NCI-H1105 (cell line): ENCODE measurements at places on chromosomes 7 and 10.

DNA sequence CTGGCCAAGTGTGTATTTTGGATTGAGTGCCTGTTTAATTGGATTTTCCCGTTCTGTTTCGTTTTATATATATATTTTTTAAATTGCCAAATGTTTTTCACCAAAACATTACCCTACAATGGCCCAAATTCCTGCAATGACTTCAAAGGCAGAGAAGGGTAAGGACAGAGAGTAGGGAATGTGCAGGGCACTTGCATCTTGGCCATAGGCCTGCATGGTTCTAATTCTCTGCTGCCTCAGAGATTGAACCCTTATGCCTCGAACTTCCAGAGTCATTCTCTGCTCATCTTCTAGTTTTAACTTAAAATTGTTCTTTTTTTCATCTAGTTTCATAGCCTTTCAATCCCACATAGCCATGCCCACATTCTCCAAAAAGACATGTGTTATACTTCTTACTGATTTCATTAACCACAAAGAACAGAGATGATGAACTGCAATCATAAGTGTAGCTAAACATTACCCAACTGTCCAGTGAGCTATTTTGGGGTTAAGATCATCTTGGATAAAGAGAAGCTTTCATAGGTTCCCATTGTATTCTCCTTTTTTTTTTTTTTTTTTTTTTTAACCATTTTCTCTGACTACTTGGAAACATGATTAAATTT, 177.6 kb downstream of the PLXDC2 start:
- DNase-seq, result no peak

- DNase-seq, result no peak
Observed at GRCh38 chr10:51716981-51717380, 17.6 kb upstream of the CSTF2T start.

DNA sequence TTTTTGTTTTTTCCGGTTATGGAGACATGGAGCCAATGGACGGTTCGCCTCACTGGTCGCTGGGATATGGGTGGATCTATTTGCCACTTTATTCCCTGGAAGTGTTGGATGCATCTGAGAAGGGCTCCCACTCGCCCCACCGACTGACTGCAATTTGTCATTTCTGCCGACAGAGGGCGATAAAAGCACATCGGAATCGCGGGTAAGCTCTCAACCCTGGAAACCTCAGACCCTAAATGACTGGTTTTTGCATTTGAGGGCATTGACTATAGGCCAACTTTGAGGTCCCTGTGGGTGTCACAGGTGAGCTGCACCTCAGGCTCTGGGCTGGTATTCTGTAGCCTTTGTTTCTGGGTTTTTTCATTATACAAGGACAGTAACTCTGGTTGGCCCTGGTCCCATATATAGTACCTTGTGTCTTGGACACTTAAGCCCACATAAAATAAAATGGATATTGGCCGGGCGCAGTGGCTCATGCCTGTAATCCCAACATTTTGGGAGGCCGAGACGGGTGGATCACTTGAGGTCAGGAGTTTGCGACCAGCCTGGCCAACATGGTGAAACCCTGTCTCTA, 11.9 kb upstream of the OPALIN start:
- peak; percentile 9 for DNase-seq

GRCh38 chr10:130432850-130433249, 296.7 kb downstream of the GLRX3 start:
- DNase-seq, result no peak

DNA sequence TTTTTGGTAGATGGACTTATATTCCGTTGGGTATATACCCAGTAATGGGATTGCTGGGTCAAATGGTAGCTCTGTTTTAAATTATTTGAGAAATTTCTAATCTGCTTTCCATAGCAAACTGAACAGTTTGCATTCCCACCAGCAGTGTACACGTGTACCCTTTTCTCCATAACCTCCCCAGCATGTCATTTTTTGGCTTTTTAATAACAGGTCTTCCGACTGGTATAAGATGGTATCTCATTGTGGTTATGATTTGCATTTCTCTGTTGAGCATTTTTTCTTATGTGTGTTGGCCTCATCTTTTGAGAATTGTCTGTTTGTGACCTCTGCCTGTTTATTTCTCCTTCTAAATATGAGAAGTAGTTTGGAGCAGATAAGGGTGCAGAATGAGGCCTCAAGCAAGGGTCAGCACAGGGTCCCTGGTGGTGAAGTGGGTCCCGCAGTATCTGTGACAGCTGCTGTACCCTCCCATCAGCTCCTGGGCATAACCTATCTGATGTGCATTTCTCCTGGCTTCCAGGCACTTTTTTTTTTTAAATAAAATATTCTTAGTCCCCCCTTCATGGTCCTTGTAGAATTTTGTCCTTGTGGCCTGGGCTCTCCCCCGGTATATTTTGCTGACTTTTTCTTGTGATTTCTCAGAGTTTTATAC, 73.5 kb downstream of the PROSER2 start:
- DNase-seq, result no peak

- no peak for DNase-seq
Observed at GRCh38 chr7:74023092-74023536, 4.9 kb upstream of the ELN start.

- DNase-seq, result no peak
Observed at GRCh38 chr7:32779167-32779566, 112.4 kb downstream of the KBTBD2 start.

GRCh38 chr10:114990586-114990985, 52.6 kb downstream of the TRUB1 start:
- DNase-seq, result no peak

GRCh38 chr10:101225846-101226421, 3.3 kb downstream of the LBX1 start:
- no peak for DNase-seq

DNA sequence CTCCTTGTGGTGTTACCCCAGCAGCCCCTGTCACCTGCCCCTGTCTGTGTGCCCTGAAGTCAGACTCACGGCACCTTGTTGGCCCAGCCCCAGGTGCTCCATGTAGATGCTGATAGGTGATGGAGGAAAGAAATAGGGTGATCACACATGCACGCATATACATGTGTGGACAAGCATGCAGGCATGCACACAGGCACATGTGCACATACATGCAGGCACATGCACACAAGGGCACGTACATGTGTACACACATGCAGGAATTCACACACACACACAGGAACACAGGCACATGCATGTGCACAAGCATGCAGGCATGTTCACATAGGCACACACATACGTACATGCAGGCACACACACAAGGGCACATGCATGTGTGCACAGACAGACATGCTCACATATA, 16.6 kb upstream of the ELFN1 start:
- no peak for DNase-seq

- no peak for DNase-seq
Observed at GRCh38 chr10:78925275-78925674, 143.5 kb upstream of the ZMIZ1 start.

GRCh38 chr10:1359626-1359955, 303.4 kb downstream of the WDR37 start:
- no peak for DNase-seq

GRCh38 chr10:79024296-79024695, 44.5 kb upstream of the ZMIZ1 start:
- DNase-seq, result no peak

GRCh38 chr10:84826704-84827103, 498.3 kb downstream of the CCSER2 start:
- DNase-seq, result no peak

DNA sequence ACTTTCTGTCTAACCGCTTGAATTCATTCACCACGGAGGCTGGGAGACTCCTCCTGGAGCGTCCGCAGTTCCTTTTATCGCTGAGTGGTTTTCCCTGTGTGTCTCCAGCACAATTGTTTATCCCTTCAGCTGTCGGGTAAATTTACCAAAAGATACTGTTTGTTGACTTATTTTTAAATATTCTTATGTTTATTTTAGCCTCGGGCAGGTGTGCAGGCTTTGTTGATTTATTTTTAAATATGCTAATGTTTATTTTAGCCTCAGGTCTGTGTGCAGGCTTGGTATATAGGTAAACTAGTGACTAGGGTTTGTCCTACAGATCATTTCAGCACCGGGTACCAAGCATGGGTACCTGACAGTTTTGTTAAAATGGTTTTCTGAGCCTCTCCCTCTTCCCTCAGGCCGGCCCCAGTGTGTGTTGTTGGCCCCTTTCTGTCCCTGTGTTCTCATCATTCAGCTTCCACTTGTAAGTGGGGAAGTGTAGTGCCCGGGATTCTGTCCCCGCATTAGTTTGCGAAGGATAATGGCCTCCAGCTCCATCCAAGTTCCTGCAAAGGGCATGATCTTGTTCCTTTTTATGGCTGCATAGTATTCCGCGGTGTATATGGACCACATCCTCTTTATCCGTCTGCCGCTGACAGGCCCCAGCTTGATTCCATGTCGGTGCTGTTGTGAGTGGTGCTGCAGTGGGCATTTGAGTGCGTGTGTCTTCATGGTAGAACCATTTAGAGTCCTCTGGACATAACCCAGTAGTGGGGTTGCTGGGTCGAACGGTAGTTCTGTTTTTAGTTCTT, 5.3 kb downstream of the GET4 start:
- no peak for DNase-seq

GRCh38 chr7:3301449-3301731, 338 bp downstream of the SDK1 start:
- DNase-seq, result no peak

DNA sequence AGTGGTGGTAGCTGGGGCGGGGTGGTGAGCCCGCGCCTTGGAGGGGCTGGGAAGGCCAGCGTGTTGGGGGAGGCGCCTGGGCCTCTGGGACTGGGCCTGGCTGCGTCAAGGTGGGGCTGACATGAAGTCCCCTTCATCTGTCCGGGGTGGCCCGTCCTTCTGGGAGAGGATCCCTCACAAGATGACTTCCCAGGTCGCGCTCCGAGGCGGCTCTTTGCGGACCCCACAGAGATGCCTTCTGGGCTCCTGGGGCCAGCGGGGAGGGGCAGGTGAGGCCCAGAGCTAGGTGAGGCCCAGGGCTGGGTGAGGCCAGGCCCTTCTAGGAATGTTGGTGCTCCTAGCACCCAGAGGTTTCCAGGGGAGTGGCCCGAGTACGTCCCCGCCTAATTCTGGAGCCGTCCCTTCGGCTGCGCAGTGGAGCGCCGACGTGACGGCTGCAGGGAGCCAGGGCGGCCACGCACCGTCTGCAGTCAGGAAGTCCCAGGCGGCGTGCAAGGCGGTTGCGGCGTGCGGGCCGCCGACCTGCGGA, 58.2 kb upstream of the NUPR2 start:
- DNase-seq, result no peak

- DNase-seq, result no peak
Observed at GRCh38 chr10:76218035-76218434, 786.6 kb downstream of the LRMDA start.

DNA sequence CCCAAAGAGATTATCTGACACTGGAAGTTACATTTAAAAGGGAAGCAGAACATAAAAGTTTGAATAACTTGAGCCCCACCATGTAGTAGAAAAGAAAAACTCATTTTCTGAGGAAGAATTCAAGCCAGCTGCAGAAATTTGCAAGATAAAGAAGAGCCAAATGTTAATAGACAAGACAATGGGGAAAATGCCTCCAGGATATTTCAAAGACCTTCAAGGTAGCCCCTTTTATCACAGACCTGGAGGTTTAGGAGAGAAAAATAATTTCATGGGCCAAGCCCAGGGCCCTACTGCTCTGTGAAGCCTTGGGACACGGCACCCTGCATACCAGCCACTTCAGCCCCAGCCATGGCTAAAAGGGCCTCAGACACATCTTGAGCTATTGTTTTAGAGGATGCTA, 18.4 kb upstream of the AKR1C1 start:
- no peak for DNase-seq

GRCh38 chr7:81161451-81162075, 242.7 kb upstream of the SEMA3C start:
- DNase-seq, result no peak

- DNase-seq, result no peak
Observed at GRCh38 chr10:2682491-2682890, 384.9 kb upstream of the PFKP start.

DNA sequence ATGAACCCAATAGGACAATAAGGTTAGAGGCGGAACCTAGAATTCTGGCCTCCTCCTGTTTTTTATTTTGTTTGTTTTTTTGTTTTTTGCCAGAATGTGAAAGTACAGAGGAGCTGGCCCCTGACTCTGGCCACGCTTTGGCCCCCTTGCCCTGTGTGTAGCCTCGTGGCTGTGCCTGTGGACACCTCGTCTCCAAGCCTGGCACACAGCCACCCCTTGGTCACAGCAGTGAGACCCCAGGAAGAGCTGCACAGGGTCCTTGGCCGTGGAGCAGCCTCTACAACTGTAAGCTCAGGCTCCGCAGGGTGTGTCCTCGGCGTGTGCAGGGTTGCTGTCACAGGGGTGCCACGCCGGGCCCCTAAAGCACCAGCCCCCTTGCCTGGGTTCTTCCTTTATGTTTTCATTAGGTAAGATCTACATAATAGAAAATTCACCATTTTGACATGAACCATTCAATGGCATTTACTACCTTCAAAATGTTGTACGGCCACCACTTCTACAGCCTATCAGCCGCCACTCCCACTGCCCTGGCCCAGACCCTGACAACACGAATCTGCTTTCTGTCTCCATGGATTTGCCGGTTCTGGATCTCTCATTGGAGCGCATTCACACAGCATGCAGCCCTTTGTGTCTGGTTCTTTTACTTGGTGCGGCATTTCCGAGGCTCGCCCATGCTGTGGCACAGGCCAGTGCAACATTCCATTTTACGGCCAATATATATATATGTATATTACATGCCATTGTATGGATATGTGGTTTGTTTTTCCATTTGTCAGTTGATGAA, 51.0 kb downstream of the AMZ1 start:
- no peak for DNase-seq

DNA sequence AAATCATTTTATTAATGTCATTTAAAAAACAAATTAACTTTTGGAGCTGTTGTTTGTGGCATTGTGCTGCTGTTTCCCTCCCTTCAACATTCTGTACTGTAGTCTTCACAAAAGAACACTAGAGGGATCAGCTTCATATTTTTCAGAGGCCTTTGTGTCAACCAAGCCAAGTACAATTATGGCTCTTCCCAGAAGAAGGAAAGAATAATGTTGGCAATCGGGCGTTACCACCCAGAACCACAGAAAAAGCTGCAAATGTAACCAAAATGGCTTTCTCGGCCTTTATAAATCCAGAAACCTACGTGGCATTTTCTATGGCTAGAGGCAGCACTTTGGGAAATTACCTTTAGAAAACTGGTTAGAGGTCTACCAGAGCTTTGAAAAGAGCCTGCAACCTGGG, 98.8 kb upstream of the COL1A2 start:
- no peak for DNase-seq

DNA sequence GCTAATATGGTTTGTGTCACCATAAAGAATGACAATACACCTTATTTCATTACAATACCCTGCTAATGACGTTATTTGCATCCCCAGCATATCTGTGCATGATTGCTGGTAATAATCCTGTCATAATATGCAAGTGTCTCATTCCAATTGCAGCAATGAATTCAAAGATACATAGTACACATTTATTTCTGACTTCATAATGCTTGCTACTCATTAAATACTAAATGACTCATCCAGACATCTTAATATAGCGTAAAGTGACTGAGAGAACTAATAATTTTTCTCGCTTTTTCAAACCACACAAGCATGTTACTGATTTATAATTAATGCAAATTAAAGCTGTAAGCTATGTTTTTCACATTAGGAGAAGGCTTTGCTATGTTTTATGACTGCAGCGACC, 234.7 kb upstream of the MDFIC start:
- no peak for DNase-seq

- DNase-seq, result no peak
Observed at GRCh38 chr10:84261236-84261915, 16.5 kb downstream of the RGR start.
